ENCODE measurements at places on chromosomes 5 and 9. TPM values are rescaled to one million over a fixed set of nuclear protein-coding genes. Genes with fewer than 3 reads are reported as not detected.

Gene IGFBPL1
- total RNA-seq = 0.58 TPM

GRCh38 chr5:133519191-133519590, 93.2 kb downstream of the FSTL4 start:
- no peak for DNase-seq

- no peak for DNase-seq
Measured at GRCh38 chr9:110076894-110077725, 130.8 kb downstream of the C9orf152 start.

- no peak for DNase-seq
Measured at GRCh38 chr9:98312365-98312764, 56.9 kb upstream of the TBC1D2 start.

GRCh38 chr5:109250533-109251329, 159.0 kb downstream of the PJA2 start:
- DNase-seq = no peak
